ENCODE measurements at places on chromosomes 1 and 21. TPM values are rescaled to one million over a fixed set of nuclear protein-coding genes. Genes with fewer than 3 reads are reported as not detected.

Gene MAP3K21
- total RNA-seq, result 8.3 TPM

Gene DTL
- total RNA-seq, result 18.8 TPM

Gene ACTN2
- total RNA-seq, result 0.05 TPM

Gene EXO1
- 22.7 TPM for total RNA-seq

Gene TMEM269
- total RNA-seq, result 0.15 TPM

Gene FCMR
- 5.1 TPM for total RNA-seq

Gene TMEM54
- total RNA-seq, result 26.2 TPM

Gene DIO1
- total RNA-seq, result not detected

Gene C1orf53
- 7.0 TPM for total RNA-seq

Gene YIPF1
- total RNA-seq, result 13.7 TPM

Gene PRDM16
- 0.45 TPM for total RNA-seq

Gene CELA2A
- total RNA-seq, result not detected

Gene GPATCH2
- 7.1 TPM for total RNA-seq

Gene DDAH1
- total RNA-seq, result 8.7 TPM

Gene PLEKHN1
- 5.2 TPM for total RNA-seq

Gene PCBP3
- 1.2 TPM for total RNA-seq

Gene FAM72D
- total RNA-seq, result 4.9 TPM

Gene KIRREL1
- total RNA-seq, result 21.2 TPM

Gene TMPRSS2
- 0.09 TPM for total RNA-seq

Gene PADI4
- not detected for total RNA-seq

Gene MYOM3
- 6.7 TPM for total RNA-seq

Measured in A549 treated with Hydrocortisone at 1 μM for 4 hours (cell line).